ENCODE measurements at places on chromosomes 6 and 20.

DNA sequence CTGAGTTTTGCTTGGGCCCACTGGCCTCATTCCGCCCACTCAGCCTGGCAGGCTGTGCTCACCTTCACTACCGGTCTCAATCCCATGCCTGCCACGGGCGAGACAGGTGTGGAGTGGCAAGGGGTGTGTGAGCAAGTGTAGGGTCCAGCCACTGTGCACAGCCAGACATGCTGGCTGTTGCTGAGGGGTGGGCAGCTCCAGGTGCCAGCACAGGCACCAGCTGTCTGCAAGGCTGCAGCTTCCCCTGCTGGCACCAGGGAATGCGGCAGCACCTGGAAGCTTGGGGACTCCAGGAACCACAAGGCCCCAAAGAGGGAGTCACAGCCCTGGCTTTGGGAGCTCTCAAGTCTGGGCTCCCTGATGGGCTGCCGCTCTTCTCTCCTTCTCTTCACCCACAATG is 372.7 kb downstream of the CBLN4 start:
- no peak for DNase-seq

DNA sequence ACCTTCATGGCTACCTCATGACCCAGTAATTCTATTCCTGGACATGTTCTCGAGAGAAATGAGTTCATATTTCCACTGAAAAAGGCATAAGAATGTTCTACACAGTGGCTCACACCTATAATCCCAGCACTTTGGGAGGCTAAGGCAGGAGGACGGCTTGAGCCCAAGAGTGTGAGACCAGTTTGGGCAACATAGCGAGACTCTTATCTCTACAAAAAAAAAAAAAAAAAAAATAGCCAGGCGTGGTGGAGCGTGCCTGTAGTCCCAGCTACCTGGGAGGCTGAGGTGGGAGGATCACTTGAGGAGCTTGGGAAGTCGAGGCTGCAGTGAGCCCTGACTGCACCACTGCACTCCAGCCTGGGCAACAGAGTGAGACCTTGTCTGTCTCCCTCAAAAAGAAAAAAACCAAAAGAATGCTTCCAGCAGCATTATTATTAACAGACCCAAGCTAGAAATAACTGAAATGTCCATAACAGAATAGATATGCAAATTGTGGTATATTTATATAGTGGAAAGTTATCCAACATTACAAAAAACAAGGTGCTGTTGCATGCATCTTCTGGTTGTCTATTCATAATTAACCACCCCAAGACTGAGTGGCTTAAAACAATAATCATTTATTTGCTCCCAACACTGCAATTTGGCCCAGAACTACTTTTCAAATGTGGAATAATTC is 9.4 kb upstream of the RAB44 start:
- DNase-seq, result no peak

DNA sequence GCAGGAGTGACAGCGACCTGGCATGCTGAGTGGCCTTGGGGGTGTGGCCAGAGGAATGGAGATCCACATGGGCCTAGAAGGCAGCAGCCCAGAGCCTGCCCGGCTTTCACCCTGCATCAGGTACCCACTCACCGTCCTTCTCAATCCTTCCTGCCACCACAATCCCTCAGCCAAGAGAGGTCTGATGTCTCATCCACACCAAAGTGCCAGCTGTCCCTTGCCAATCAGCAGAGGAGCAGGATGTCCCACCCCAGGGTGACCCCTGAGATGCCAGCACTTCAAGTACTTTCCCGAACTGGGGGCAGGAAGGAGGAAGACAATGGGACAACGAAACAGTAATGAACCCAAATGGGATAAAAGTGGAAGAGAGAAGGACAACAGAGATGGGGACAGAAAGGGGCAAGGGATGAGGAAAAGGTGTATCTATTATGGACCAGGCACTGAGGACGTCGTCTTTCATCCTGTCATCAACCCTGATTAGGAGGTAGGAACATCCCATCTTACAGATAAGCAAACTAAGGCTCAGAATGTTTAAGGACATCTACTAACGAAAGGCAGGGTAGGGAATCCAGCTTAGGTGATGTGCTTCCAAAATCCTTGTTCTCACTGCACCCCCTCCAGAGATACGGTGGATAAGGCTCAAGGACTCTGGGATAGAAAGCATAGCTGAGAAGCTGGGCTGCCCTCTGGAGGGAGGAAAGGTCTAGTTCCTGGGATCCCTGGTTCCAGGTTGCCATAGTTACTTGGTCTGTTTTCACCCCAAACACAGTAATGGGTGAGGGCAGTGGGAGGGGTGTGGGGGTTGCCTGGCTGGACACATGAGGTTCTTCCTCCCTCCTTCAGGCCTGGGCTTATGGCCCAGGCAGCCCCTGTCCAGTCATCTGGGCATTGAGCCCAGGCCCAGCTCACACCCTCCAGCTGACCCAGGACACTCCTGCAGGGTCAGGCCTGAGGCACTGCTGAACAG is 4.5 kb upstream of the TNXB start:
- no peak for DNase-seq

DNA sequence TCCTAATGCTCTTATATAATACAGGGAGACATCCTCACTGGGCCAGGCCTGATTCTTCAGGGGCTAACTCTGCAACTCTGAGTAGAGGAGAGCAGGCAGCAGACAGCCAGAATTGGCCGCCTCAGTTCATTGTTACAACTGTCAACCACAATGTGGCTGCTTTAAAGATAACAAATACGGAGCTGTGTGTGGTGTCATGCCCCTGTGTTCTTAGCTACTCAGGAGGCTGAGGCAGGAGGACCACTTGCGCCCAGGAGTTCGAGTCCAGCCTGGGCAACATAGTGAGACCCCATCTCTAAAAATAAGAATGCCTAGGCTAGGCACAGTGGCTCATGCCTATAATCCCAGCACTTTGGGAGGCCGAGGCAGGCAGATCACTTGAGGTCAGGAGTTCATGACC is 34.3 kb downstream of the CEP250 start:
- DNase-seq, result no peak

DNA sequence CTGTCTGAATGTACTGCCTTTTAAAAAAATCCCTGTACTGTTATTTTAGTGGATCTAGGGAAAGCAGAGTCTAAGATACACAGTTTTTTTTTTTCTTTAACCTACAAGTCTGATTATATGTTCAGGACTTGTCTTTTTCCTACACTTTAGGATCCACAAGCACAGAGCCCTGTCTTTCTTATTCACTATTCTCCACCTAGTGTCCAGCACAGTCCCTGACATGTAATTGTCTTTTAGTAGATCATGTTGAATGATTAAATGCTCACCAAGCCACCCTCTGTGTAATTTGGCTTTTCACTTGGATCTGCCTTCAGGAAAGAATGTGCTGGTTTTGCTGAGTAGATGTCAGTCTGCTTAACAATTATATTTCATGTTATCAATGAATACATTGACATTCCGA is 35.8 kb upstream of the YWHAB start:
- no peak for DNase-seq

DNA sequence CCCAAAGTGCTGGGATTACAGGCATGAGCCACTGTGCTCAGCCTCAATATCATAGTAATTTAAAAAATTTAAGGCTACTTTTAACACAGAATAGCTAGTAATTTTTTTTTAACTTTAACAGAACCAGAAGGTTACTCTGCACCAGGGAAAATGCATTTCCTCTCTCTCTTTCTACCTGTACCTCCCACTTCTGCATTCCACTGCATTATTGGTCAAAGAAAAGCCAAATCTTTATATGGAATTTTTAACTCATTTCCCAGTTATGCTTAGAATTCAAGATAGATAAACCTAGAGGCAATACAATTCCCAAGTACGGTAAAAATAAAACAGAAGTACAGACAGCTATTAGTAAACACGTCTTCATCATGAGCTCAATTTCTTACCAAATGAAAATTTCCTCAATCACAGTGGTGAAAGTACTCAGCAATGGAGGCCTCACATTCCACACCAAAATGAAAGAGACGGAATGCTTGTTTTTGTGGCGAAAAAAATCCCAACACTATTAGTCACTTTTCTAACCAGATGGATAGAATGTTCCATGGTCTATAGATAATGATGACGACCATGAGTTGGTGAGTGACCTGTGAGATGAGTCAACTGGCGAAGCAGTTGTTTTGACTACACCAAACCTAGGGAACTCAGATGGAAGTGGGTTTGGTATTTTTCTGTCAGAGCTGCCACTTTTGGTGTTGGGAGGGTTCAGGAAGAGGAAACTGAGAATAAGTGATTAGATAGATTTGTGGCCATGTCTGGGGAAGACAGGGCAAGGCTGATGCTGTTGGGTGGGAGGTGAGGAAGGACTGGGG is 104.7 kb upstream of the SGK1 start:
- no peak for DNase-seq

DNA sequence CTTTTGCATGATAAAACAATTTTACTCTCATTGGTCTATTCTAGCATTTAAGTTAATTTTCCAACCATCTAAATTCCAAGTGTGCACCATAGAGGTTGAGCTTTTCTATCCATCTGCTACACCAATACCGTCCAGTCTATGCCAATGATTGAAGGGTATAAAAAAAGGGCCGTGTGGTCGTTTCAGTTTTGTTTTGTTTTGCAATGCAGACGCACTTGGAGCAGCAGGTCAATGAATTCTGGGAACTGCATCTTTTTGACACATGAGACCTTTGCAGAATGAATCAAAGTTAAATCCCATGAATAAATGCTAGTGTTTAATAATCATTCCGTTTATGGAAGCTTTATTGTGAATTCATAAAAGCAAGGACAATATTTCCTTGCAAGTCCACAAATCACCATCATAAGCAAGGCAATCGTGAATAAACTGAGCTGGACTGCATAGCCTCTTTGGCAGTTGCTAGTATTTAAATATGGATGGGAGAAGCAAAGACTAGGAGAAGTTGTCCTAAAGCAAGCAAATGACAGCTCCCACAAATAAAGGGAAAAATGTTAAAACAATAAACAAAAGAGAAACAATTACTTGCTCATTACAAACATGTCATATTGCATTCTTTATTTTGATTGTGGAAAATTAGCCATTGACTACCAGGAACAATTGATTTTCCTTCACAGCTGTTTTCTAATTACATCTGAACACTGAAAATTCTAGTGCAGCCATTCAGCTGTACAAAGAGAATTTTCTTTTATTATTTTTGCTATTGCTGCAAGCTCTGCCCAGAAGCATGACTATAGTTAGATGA is 649.7 kb upstream of the GJE1 start:
- DNase-seq, result no peak

- no peak for DNase-seq
Observed at GRCh38 chr20:7371518-7372163, 568.6 kb downstream of the HAO1 start.

- DNase-seq, result no peak
Observed at GRCh38 chr20:1462834-1463233, 3.8 kb downstream of the NSFL1C start.

GRCh38 chr6:141309295-141309694 is 823.4 kb upstream of the GJE1 start:
- DNase-seq, result no peak

GRCh38 chr6:162251257-162251656 is 476.3 kb downstream of the PRKN start:
- no peak for DNase-seq

DNA sequence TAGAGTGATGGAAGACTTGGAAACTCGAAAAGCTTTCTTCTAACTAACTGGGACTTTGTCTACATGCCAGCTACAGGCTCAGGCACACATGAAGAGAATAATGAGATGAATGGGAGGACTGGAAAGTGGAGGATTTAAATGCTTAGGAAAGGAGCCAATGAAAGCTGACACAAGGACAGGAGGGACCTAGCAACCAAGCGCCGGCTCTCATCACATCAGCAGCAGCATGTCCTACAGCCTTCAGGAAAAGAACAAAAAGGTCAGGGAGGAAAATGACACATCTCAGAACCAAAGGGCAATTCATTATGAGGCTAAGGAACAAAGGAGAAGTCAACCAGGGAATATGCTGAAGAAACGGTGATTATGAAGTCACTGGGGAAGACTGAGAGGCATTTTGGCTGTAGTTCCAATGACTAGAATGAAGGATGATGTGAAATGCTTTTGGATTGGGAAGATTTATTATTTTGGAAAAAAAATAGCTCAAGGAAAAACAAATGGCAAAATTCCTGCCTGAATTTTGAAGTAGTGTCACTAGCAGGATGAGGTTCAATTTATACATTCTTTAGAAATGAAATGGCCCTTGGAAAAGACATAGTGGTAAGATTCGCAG is 5.7 kb downstream of the BACH2 start:
- DNase-seq, result no peak

- peak; percentile 20 for DNase-seq
Observed at GRCh38 chr6:111113336-111114086, 26.2 kb downstream of the SLC16A10 start.
